Cortex of kidney (tissue), 1 donor: ENCODE measurements at places on chromosomes 6 and 20.

GRCh38 chr20:63413323-63413722 is 52.2 kb upstream of the CHRNA4 start:
- no peak for DNase-seq

DNA sequence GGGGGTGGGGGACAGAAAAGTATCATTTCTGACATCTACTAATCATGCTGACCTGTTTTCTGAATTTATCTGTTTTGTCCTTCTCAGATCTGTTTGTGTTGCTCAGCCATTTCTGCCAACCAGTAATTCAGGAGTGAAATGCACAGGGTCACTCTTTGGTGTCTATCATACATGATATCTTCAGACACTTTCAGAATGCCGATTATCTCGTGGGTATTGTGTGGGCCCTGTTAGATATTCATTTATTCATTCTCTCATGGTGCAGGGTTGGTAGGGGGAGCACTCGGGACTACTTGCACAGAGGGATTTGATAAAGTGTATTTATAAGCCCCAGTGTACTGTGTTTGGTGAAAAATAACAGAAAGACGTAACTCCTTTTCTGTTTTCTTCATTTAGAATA is 101.2 kb upstream of the CITED2 start:
- DNase-seq, result no peak

DNA sequence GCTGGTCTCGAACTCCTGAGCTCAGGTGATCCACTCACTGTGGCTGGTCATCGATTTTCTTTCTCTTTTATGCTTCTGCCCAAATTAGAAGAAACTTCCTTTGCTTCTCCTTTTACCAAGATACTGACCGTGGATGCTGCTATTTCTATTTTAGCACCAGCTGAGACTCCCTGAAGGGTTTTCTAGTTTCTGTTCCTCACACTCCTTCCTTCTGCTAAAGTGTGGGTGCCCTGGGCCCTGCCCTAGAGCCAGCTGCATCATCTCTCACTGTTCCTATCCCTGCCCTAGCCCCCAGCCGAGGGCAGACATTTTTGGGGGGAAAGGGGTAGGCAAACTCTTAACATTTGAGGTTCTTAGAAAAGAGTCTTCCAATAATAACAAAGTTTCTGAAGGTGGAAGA is 6.3 kb downstream of the SMOC2 start:
- no peak for DNase-seq

- no peak for DNase-seq
Measured at GRCh38 chr6:169847901-169848311, 96.5 kb downstream of the ERMARD start.

- DNase-seq, result no peak
Measured at GRCh38 chr20:35630636-35631035, 15.0 kb downstream of the SPAG4 start.

DNA sequence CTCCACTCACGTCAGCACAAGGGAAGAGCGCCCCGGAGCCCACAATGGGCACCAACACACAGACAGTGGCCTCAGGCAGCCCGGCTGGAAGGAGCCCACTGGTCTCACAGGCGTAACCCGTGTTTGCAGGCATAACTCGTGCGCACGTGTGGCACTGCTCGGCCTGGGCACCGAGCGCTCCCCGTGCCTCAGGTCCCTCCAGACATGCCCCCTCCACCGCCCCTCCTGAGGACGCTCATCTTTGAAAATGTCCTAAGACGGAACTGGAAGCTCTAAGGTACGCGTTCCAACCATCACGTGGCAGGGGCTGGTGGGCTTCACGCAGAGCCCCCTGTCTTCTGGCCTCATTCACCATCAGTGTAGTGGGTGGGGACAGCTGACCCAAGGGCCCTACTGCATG is 44.6 kb downstream of the SSR1 start:
- no peak for DNase-seq

DNA sequence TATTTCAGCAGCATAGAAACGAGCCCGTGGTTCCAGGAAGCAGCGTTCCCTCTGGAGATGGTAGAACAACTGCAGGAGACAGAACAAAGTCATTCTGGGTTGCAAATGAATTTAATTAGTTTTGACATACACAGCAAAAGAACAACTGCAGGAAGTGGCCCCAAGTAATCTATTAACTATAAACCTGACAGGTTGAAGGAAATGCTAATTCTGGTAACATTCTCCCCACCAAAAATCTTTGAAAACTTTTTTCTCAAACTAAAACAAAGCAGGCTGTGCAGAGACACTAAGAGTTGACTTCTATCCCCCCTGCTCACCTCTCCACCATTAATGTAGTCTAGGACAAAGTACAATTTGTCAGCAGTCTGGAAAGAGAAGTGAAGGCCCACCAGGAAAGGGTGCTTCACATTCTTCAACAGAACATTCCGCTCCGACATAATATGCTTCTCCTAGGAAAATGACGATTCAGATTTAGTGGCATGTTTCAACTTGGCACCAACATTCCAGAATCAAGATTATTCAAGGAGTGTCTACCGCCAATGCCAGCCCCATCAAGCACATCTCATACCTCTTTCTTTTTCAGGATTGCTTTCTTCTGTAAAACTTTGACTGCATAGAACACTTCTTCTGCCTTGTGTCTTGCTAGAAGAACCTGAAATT is 120.4 kb upstream of the SLC2A12 start:
- no peak for DNase-seq

- DNase-seq, result no peak
Measured at GRCh38 chr6:41723530-41724227, 11.7 kb downstream of the TFEB start.

DNA sequence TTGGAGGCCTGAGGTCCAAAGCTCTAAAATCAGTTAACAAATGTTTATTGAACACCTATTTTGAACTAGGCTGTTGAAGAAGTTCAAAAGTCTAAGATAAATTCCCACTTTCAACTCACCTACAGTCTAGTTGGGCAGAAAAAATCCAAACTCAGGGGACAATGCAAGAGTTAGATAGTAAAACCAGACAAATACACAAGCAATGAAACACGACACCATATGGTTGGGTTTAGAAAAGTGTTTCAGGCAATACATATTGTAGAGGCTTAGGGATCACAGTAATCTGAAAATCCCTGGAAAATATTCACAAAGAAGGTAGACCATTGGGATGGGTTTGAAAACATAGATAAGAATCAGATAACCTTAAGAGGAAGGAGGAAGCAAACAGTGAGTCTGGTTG is 1.3 kb upstream of the CARMIL1 start:
- DNase-seq, result no peak

- DNase-seq, result no peak
Measured at GRCh38 chr6:4817551-4817950, 41.3 kb downstream of the CDYL start.

GRCh38 chr6:142816031-142816430 is 128.9 kb downstream of the HIVEP2 start:
- no peak for DNase-seq

DNA sequence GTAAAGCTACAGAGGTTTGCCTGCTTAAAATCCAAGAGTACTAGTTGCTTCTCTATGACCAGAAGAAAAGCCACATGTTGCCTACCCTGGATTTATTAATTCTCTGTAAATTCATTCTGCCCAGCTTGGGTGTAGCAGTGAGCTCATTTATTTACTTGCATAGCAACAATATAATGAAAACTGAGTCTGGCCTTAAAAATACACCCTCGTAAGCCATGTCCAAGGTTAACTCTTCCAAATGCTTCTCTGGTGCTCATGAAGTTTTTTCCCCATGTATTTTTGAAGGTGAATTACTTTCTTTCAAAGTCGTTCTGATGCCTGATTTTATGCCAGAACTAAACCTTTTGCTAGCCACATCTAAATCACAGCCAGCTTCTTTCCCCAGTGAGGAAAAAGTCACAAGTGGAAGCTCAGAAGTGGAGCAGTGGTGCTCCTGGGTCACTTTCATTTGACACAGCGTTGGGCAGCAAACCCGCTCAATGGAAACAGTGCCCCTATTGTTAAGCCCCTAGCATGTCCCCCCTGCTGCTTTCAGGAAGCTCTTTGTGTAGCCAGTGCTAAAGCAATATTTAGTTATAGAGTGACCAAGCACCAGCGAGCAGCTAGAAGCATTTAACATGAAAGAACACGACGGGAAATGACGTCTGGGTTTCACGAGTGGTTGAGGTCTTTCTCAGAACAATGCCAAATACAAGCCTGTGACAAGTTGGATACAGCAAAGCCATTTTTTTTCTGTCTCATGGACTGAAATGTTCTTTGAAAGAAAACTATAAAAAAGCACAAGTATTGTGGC is 29.8 kb downstream of the NEDD9 start:
- DNase-seq, result no peak

- DNase-seq, result no peak
Measured at GRCh38 chr6:69812746-69813427, 16.1 kb upstream of the LMBRD1 start.

DNA sequence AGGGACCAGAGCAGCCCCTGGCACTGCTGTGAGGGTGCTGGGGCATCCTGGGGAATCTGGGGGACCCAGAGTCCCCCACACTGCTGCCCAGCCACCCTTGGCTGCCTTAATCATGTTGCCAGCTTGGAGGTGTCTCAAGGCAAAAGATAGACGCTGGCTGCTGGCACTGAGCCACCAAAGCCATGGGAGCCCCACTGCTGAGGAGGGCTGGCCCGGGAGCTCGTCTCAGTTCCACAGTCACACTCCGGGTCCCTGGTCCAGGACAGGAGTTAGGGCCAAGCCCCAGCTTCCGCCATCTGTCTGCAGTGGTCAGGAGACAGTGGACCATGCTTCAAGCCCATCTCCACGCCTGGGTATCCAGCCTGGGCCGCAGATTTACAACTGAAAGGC is 41.0 kb upstream of the HMGA1 start:
- no peak for DNase-seq

DNA sequence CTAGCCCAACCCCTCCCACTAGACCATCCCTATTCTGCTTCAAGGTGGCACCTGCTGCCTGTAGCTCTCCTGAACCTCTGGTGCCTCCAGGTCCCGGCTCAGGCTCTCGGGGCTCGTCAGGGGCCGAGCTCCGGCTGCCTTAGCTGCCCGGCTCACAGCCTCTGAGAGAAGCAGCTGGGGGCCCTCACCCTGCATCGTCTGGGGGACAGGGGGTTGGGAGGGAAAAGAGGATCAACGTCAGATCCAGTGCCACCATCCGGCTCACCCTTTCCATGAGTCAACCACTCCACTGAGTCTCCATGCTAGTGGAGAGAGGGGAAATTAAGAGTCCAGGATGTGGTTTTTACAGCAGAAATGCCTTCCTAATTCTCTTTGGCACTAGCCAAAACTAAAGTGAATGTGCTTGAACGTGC is 13.0 kb downstream of the BAG6 start:
- no peak for DNase-seq

GRCh38 chr6:164107297-164107995 is 692.9 kb downstream of the QKI start:
- no peak for DNase-seq

- no peak for DNase-seq
Measured at GRCh38 chr20:21507400-21508229, 6.2 kb downstream of the NKX2-2 start.

DNA sequence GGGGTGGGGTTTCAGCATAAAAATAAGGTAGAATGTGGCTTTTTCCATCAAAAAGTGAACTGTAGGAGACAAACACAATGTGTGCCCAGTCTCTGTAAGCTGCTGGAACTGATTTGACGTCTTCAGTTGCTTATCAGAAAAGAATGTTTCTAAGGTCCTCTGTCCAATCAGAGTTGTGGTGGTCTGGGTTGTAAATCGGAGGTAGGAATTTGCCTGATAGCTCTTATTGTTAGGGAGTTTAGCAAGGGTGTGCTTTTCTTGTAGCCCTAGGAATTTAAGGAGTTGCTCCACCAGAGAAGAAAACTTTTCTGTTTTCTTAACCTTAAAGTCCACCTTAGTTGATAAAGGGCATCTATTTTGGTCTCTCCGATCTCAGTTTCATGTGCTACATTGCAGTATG is 10.4 kb upstream of the SSTR4 start:
- no peak for DNase-seq

DNA sequence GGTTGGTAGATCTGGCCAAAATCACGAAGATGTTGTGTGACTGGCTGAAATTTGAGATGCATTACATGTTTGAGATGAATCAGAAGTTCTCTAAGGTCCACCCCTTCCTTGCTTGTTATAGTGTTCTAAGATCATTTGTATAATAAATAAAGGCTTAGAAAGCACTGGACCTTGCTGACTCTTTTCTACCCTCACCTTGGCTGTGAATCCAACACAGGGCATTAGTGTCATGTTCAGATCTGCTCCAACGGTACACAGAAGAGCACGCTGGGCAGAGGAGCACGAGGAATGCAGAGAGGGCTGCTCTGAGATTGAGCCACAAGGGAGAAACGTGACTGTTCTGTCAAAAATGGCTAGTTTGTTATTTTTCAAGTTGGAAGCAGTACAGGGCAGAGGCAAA is 169.5 kb upstream of the HDAC2 start:
- no peak for DNase-seq

GRCh38 chr6:149766156-149766769 is 16.7 kb downstream of the PCMT1 start:
- DNase-seq, result no peak

GRCh38 chr6:127484212-127484863 is 25.1 kb upstream of the KIAA0408 start:
- DNase-seq, result no peak

- DNase-seq, result no peak
Measured at GRCh38 chr6:125528621-125529041, 220.8 kb upstream of the HEY2 start.

DNA sequence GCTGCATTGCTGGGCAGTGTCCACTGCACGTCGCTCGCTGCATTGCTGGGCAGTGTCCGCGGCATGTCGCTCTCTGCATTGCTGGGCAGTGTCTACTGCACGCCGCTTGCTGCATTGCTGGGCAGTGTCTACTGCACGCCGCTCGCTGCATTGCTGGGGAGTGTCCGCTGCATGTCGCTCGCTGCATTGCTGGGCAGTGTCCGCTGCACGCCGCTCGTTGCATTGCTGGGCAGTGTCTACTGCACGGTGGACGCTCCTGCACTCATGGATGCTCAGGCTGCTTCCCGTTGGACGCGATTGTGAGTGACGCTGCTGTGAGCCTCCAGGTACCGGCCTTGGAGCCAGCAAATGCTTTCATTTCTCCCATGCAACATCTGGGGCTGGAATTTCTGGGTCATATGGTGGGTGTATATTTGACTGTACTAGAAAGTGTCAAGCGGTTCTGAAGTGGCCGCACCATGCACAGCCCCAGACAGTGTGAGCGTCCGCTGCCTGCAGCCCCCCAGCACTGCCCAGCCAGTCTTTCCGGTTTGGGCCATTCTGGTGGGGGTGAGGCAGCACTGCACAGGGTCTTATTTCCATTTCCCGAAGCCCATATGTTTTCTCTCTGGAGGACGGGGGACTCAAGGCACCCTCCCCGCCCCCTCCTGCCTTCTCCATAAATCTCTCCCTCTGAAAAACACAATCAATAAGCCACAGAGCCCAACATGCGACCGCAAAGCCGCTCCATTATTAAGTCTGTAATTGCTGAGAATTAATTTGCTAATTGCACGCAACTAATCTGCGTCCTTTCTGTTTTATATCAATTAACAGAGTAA is 97.4 kb downstream of the YTHDF1 start:
- DNase-seq, result no peak

DNA sequence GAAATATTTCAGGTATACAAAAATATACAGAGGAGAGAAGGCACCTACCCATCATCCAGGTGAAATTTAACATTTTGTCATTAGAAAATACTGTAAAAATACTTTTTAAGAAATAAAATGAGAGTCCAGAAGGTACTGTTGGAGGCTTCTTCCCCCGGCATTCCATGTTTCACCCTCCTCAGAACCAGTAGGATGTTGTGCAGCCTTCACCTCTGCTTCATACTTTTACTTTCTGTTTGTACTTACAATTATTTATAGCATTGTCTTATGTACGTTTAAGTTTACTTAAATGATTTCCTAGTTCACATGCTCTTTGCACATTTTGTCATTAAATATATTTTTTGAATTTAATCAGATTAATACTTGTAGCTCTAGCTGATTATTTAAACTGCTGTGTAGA is 30.9 kb downstream of the TMEM200A start:
- DNase-seq, result no peak
